ENCODE measurements at places on chromosomes 16 and 17.

GRCh38 chr17:81959362-81960129 lies 1.4 kb downstream of the NOTUM start:
- peak; percentile 81 for DNase-seq

DNA sequence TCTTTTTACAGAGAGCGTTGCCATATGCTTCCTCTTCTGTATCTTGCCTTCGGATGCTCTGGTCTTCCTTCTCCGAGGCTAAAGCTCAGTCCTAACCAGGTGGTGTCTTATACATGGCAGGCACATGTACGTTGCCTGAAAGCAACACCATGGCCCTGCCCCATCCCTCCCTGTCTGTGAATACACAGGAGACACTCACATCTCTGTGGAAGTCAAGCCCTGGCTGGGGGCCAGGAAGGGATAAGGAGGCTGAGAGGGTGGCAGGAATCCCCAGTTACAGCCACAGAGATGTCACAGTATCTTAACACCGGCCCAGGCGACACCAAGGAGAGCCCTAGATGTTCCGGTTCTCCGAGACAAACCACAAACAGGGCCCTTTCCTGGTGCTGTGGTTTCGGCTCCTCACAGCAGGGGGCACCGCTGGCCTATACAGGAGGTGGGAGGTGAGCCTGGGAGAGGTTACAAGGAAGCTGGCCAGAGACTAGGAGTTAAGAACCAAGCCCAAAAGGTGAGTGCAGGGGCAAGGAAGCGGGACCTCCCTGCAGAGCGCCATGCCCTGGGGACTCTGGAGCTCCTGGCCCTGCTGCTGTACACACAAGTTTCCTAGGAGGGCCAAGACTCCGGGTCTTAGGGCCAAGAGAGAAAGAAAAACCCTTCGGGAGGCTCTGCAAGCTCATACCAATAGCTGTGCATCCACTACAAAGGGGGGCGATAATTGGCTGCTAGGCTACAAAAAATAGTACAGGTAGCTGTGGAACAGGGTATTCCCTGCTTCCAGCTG lies 41.7 kb downstream of the SRL start:
- DNase-seq, result peak; percentile 77

DNA sequence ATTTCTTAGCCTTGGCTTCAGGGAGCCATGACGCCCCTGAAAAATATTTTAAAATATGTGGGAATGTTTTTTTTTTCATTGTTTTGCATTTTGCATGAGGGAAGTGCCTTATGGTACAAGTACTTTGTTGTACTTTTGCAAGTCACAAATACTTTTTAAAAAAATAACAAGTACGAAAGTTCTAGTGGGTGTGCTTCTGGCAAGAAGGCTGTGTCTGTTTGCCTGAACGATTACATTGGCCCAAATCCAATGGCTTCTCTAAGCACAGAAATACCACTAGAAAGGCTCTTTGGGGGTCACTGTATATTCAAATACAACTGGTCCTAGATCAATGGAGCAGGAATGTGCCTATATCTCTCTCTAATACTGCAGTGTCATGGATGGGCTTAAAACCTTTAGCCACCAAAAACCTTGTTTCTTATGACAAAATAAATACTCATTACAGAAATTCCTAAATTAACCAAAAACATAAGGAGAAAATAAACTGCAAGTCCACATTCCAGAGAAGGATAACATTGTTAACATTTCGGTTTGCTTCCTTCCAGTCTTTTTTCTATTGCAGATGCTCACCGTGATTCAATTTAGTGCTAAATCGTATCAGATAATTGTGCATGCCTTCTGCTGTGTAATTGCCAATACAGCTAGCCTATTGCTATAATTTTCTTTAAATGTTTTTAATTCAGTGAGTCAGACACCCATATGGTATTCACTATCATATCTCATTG lies 97.4 kb downstream of the VAT1L start:
- no peak for DNase-seq

DNA sequence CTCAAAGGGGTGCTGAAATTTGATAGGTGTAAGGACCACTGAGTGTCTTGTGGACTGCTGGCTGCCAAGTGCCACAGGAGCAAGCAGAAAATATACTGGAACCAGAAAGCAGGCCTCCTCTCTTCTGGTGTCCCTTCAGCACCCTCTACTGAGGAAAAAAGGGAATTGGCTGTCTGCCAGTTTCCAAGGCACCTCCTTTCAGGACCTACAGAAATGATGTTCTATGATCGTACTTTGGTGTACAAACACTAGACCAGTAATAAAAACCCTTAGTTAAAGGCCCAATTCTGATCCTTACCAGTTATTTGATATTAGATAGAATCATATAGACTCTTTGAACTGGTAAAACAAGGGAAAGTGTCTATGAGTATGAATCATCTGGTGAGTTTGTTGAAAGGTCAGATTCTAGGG lies 35.8 kb upstream of the BCAS3 start:
- peak; percentile 84 for DNase-seq

GRCh38 chr16:2799205-2799858 lies 1.1 kb downstream of the PRSS41 start:
- no peak for DNase-seq

DNA sequence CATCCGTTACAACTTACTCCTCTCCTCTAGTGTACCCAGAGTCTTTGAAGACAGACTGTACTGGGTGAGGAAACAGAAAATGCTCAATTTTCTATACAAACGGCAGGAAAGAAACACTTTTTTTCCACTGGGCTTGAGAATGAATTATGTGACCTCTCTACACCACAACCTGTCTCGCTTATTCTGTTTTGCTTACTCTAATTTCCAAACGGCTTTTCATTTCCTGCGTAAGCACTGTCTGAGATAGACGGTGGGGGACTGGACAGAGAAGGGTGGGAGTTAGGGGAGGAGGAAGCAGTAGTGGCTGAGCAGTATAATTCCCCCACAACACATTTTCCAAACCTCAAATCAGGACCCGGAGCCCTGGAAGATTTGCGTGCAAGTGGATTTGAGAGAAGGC lies 191.4 kb upstream of the SDK2 start:
- no peak for DNase-seq

DNA sequence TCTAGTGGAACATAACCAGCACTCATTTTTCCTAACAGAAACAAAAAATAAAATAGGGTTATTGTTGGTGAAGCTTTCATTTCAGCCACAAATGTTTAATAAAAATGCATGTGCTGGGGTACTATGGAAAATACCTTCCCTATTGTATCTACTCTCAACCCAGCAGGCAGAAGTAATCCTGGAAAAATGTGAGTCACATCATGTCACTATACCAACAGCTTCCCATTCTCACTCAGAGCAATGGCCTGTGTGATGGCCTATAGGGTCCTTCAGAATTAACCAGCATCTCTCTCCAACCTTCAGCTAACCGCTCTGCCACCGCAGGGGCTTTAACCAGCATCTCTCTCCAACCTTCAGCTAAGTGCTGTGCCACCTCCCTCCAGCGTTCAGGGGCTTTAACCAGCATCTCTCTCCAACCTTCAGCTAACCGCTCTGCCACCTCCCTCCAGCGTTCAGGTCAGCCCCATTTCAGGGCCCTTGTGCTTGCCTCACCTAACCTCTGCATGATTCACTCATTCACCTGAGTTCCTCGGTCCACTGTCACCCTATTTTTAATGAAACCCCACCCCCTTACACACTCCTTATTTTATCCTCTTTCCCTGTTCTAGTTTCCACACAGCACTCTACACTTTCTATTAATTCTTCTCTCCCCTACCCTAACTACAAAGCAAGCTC lies 34.0 kb downstream of the UBE2G1 start:
- DNase-seq, result no peak

GRCh38 chr16:66569131-66569530 lies 2.9 kb downstream of the CMTM1 start:
- DNase-seq, result no peak

DNA sequence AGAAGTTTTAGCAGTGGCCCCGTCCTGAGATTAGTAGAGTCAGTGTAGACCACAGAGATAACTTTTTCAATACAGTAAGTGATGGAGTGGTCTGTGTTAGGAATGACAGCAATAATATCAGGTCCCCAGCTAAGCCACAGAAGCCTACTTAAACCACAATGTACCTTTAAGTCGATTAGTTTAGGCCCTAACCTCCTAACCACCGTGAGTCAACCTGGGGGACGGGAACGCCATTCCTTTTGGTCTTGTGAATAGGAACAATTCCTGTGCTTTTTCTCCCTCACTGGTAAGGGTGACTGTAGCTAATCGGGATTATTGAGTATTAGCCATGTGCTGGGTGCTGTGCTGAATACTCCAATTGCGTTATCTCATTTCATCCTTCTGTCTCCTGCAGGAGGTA lies 14.0 kb downstream of the YPEL2 start:
- DNase-seq, result no peak

DNA sequence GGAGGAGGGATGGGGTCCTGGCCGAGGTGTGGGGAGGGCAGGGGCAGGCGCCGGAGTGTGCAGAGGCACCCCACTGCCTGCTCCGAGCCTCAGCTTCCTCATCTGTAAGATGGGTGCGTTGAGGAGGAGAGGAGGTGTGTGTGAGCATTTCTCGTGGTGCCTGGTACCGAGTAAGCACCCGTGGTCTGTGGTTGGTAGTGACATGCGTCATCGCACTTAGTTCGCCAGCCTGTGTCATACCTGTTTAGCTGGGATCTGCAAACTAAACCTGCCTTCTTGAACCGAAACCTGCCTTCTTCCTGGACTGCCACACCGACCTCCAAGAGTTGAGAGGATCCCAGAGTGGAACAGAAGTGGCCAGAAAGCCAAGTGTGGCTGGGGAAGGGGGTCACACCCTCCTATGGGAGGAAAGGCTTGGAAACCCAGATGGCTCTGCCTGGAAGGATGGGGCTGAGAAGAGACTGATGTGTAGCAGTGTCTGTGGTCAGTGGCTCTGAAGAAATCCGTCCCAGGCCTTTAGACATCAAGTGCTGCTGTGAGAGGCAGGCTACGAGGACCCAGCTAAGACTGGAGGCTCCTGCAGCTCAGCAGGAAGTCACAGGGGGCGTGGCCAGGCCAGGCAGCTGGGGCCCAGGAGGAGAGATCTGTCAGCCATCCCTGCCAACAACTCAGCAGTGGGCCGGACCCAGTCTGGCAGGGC lies 162.6 kb upstream of the PLCG2 start:
- peak; percentile 79 for DNase-seq

DNA sequence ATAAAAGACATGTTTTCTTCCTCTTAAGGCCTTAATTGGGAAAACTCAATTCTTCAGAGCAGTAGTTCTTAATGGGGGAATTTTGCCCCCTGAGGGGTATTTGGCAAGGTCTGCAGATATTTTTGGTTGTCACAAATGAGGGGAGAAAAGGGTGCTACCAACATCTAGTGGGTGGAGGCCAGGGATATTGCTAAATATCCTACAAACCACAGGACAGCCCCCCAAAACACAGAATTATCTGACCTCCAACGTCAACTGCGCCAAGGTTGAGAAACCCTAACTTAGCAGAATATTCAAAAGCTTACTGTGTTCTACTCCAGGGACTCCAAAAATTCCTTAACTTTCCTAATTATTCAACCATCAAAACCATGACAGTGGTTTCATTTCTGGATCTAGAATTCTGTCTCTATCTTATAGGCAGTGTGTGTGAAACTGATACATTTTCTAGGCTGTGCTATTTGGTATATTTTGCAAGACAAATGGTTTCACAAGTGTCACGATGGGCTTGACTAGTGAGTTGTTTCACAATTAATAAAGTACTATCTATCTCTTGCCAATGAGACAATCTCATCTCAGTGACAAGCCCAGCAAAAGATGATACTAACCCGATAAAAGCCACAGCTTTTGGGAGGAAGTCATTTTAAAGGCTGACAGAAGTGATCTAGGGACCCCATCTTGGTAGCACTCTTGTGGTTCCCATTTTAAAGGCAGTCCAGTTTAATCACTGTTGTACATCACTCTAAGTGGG lies 14.7 kb downstream of the TXNDC11 start:
- DNase-seq, result no peak

DNA sequence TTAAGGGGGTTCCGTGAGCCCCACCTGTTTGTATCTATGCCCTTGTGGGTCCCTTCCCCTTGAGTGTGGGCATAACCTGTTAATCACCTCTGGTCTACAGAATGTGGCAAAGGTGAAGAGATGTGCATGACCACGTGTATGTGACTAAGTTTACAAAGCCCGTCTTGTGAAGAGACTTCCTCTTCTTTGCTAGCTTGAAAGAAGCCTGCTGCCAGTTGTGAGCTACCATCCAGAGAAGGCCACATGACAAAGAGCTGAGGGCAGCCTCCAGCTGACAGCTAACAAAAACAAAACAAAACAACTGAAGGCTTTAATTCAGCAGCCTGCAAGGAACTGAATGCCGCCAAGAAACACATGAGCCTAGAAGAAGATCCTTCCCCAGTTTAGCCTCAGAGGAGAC lies 112.0 kb downstream of the AXIN2 start:
- no peak for DNase-seq

DNA sequence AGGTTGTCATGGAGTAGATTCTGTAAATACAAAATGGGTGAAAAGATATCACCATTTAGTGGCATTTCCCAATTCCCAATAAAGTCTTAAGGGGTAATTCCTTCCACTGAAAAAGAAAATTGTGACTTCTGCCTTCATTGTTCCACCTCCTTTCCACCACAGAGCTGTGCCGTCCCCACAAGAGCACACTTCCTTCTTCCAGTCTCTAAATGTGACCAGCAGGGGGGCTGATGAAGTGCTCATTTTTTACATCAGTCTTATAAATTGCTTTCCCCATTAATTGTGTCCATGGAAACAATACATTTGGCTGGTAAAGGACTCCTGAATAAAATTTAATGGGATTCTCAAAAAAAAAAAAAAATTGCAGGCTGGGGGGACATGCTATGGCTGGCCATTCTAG lies 260.8 kb upstream of the PSMD7 start:
- DNase-seq, result peak; percentile 12

DNA sequence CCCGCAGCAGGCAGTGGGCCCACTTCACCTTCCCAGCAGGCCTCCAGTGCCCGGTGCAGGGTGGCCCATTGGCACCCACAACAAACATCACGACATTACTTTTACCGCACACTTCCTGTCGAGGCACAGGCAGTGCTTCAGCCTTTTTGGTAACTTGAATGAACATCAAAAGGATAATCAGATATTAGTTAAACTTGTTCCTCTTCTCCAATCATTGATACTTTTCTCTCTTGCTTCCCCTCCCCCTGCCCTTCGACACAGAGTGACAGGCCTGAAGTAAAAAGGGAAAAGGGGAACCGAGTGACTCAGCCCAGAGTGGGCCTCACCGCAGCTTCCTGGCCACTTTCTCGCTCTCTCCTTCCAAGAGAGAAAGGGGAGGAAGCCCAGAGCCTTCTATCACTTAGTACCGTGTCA lies 507.0 kb downstream of the MAF start:
- no peak for DNase-seq

DNA sequence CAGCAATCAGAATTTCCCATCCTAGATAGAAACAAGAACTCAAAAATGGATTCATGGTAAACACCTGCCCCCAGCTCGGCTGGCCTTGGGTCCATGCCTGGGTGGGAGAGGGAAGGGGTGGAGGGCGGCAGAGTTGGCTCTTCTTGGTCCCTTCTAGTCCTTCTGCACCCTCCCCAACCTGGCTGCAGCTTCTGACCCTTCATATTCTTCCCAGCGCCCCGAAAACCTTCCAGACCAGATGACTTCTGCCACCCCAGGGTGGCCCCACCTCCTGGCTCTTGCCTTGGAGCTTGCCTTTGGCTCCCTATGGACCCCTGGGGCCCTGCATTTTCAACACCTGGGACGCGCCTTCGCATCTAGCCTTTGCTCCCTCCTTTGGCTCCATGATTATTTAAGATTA lies 5.4 kb upstream of the GJD3 start:
- DNase-seq, result no peak

- no peak for DNase-seq
Measured at GRCh38 chr17:78267253-78268073, 36.0 kb downstream of the TMEM235 start.

GRCh38 chr16:74865922-74866598 lies 91.4 kb upstream of the FA2H start:
- DNase-seq, result no peak

- no peak for DNase-seq
Measured at GRCh38 chr17:78667741-78668640, 90.8 kb upstream of the DNAH17 start.

Measured in tongue (tissue), 3 donors.